Keratinocyte (primary cell): ENCODE measurements at places on chromosomes 6 and 20.

DNA sequence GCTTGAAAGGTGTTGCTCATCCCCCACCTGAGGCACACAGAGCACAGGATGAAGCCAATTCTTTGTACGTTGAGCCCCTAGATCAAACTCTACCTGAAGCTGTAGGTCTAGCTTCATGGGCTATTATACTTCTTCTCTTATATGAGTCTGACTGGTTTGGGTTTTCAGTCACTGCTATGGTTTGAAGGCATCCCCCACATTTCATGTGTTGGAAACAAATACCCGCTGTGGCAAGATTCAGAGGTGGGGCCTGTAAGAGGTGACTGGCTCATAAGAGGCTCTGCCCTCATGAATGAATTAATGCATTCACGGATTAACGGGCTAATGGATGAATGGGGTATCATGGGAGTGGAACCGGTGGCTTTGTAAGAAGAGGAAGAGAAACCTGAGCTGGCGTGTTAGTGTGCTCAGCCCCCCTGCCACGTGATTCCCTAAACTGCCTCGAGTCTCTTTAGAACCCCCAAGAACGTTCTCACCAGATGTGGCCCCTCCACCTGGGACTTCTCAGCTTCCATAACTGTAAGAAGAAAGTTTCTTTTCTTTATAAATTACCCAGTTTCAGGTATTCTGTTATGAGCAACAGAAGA lies 39.2 kb downstream of the PREX1 start:
- DNase-seq = no peak
- H3K4me3 ChIP-seq = no peak overlapping the region
- H3K4me1 ChIP-seq = no peaks in the 10 kb centered on the region
- no peak overlapping the region for H3K27ac ChIP-seq
- no peaks in the 10 kb centered on the region for H3K36me3 ChIP-seq

GRCh38 chr6:1388630-1389368 lies 577 bp upstream of the FOXF2 start:
- no peaks in the 10 kb centered on the region for H3K36me3 ChIP-seq
- no peak overlapping the region for H3K4me3 ChIP-seq
- H3K27me3 ChIP-seq = peaks cover 93% of the 10 kb centered on the region

DNA sequence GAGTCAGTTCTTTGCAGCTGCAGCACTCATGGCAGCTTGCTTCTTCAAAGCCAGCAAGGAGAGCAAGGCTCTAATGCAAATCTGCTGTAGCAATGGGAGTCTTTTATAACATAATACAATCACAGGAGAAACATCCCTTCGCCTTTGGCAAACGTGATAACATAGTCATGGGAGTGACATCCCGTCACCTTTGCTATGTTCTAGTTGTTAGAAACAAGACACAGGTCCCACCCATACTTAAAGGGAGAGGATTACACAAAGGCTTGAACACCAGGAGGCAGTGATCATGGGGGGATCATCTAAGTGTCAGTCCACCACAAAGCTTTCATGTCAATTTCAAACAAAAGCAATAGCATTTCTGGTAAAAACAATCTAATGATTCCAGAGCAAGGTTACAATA lies 40.1 kb upstream of the PHACTR2 start:
- H3K27ac ChIP-seq = no peak overlapping the region
- no peaks in the 10 kb centered on the region for H3K36me3 ChIP-seq
- H3K27me3 ChIP-seq = no peaks in the 10 kb centered on the region
- DNase-seq = no peak
- no peak overlapping the region for H3K4me3 ChIP-seq

DNA sequence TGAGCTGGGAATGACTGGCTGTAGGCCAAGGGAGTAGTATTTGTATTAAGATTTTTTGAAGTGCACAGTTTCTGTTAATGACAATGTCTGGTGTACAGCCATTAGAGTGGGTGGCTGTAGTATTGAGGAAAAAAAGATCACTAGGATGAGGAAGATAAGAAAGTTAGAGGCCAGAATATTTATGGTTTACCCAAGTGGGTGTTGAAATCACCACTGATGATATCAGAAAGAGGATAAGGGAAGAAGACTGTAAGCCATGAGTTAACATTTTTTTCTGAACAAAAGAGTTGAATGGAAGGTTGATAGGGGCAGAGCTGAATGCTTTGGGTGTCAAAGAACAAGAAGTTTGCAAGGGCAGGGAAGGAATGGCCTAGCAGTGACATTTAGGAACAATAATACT lies 104.7 kb downstream of the PRDM13 start:
- no peak for DNase-seq
- H3K4me1 ChIP-seq = no peaks in the 10 kb centered on the region
- H3K36me3 ChIP-seq = no peaks in the 10 kb centered on the region
- no peak overlapping the region for H3K27ac ChIP-seq
- H3K27me3 ChIP-seq = no peaks in the 10 kb centered on the region

- H3K27ac ChIP-seq = no peak overlapping the region
- no peak overlapping the region for H3K4me3 ChIP-seq
- H3K27me3 ChIP-seq = no peaks in the 10 kb centered on the region
- no peaks in the 10 kb centered on the region for H3K4me1 ChIP-seq
- DNase-seq = no peak
Observed at GRCh38 chr6:123214433-123214832, 218.4 kb downstream of the CLVS2 start.
